ENCODE measurements at places on chromosomes 12 and 14. TPM values are rescaled to one million over a fixed set of nuclear protein-coding genes. Genes with fewer than 3 reads are reported as not detected.

- no peak overlapping the region for H3K4me3 ChIP-seq
- no peaks in the 10 kb centered on the region for H3K4me1 ChIP-seq
- H3K36me3 ChIP-seq = no peaks in the 10 kb centered on the region
- H3K27ac ChIP-seq = no peak overlapping the region
- DNase-seq = peak; percentile 72
Observed at GRCh38 chr14:30214461-30215090, 286.9 kb upstream of the PRKD1 start.

Gene PPM1H
- 4.6 TPM for total RNA-seq

DNA sequence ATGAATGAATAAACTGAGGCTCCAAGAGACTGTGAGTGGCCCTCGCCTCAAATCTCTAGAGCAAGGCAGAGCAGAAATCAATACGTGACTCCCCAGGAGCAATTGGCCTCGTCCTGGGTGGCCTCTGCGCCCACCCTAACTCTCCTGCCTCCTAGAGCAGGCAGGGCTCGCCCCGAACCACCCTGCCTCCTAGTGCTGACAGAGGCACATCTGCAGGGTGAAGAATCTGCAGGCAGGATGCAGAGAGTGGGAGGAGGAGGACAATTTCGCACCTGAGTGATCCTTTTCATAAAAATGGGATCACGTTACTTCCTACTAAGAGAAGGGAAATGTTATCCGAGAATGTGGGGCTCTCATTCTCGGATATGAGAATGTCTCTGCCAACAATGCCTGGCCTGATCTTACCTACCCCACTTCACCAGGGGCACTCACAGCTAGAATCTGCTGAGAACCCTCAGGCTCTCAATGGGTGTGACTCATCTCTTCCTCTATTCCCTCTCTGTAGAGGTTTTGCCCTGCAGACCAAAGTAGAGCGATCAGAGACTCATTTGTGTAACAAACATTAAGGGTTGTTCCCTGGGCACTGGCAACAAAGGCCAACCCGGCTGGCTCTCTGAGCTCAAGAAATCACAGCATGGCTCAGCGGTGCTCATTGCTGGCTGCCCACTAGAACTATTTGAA is 61.7 kb upstream of the BCL2L14 start:
- no peaks in the 10 kb centered on the region for H3K36me3 ChIP-seq
- peak overlapping the region; percentile 11 for H3K4me3 ChIP-seq
- H3K27me3 ChIP-seq = no peaks in the 10 kb centered on the region
- H3K27ac ChIP-seq = no peak overlapping the region
- peak; percentile 90 for DNase-seq

Gene IFNG-AS1
- not detected for total RNA-seq

DNA sequence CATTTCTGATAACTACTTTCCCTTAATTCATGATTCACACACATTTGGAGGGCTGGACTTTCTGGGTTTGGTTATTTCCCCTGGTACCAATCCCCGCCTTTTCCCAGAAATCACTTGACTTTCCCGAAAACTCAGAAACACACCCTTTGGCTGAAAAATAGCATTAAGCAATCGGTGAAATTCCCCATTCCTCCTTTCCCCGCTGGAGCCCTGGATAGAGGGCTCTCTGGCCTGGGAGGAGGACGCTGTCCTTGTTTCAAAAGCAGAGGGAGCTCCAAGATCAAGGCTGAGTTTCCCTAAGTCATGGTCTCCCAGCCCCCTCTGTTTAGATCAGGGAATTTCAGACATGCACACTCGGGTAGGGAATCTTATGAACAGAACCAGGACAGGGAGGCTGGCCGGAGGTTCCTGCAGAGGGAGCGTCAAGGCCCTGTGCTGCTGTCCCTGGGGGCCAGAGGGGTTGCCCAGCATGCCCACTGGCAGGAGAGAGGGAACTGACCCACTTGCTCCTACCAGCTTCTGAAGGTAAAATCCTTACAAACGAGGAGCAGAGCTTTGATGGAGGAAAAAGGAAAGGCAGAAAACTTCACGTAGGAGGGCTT is at the start of gene C1S:
Gene C1S, plus strand, starts transcription at position 366 of the 602 bp plus-strand sequence. CDS start 1,195 bp downstream, outside the sequence.
- H3K36me3 ChIP-seq = no peaks in the 10 kb centered on the region
- no peak within 1 kb of the TSS for H3K27ac ChIP-seq
- H3K27me3 ChIP-seq = no peaks in the 10 kb centered on the region
- no peak within 1 kb of the TSS for H3K4me3 ChIP-seq

- H3K27me3 ChIP-seq = no peaks in the 10 kb centered on the region
- H3K36me3 ChIP-seq = no peaks in the 10 kb centered on the region
- DNase-seq = no peak
- H3K27ac ChIP-seq = no peak overlapping the region
- H3K4me1 ChIP-seq = peaks cover 7% of the 10 kb centered on the region
- H3K4me3 ChIP-seq = no peak overlapping the region
Observed at GRCh38 chr14:68822132-68822651, 29.3 kb upstream of the ZFP36L1 start.

Gene CBLN3
- total RNA-seq = 0.25 TPM

GRCh38 chr14:73743431-73743931 is 29.3 kb upstream of the PNMA1 start:
- peaks cover 40% of the 10 kb centered on the region for H3K4me1 ChIP-seq
- no peaks in the 10 kb centered on the region for H3K27me3 ChIP-seq
- no peak overlapping the region for H3K4me3 ChIP-seq
- DNase-seq = no peak

- no peak overlapping the region for H3K27ac ChIP-seq
- peaks cover 5% of the 10 kb centered on the region for H3K4me1 ChIP-seq
- H3K27me3 ChIP-seq = peaks cover 16% of the 10 kb centered on the region
- peak; percentile 23 for DNase-seq
- H3K4me3 ChIP-seq = peak overlapping the region; percentile 99
- no peaks in the 10 kb centered on the region for H3K36me3 ChIP-seq
Observed at GRCh38 chr12:51592034-51592705, 1.1 kb downstream of the SCN8A start.

DNA sequence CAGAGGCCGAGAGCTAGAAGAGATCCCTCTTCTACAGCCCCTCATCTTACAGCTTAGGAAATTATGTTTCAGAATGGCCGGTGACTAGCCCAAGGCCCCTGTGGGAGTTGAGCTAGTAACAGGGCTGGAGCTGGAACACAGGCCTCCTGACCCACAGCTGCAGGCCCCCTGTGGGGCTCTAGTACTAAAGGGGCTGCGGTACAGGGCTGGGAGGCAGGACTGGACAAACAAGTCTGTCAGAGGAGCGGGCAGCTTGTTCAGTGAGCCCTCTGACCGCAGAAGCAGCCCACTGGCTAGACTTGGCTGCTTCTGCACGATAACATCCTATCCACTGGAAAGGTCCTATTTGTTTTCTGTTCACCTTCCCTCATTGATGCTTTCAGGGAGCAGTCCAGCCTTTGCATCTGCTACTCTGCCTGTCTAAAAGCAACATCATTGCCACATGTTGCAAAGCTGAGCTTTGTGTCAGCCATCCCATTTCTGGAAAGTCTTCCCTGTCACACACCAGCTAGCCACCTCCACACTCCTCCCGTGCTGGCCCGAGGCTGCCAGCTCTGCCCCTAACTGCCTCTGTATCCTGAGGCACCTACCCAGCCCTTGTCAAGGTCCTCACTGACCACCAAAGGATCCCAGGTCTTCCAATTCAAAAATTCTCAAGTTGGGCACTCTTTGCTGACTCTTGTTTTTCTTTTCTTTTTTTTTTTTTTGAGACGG is 10.2 kb downstream of the PSMC1 start:
- H3K36me3 ChIP-seq = peaks cover 4% of the 10 kb centered on the region
- no peak overlapping the region for H3K4me3 ChIP-seq
- no peaks in the 10 kb centered on the region for H3K4me1 ChIP-seq
- H3K27ac ChIP-seq = no peak overlapping the region
- no peak for DNase-seq
- H3K27me3 ChIP-seq = no peaks in the 10 kb centered on the region

GRCh38 chr14:38710881-38711280 is 392.2 kb downstream of the SEC23A start:
- H3K36me3 ChIP-seq = no peaks in the 10 kb centered on the region
- no peak overlapping the region for H3K27ac ChIP-seq
- no peak for DNase-seq
- H3K4me3 ChIP-seq = no peak overlapping the region
- no peaks in the 10 kb centered on the region for H3K4me1 ChIP-seq

DNA sequence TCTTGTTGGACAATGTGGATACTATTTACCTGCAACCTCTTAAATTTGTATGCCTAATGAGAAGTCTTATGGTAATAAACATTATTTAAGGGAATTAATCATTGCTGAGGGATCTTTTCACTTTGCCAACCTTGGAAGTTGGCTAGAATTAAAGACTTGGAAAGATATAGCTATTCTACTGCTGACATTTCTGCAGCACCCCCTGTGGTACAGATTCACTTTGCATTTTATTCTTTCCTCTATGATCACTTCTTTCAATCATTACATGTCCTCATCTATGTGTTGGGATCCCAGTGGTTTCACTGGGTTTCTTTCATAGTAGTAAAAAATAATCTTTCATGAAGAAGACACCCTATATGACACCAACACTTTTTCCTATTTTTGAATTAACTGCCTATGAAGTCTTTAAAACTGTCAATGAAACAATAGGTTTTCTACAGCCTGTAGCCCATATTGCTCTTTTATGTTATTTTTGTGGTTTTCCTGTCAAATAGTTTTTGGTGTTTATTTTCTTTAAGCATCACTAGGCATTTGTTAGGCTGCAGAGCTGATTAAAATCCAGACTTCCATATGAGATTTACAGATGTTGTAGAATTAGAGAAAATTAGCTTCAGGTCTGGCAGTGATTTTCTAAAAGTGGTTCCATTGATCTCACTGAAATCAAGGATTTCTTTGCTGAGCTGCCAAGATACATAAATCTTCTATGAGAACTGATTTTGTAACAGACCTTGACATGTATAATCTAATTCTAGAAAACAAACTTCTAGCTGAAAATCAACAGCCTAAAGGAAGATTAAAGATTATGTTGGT is 256.1 kb downstream of the NAV3 start:
- H3K4me3 ChIP-seq = no peak overlapping the region
- no peaks in the 10 kb centered on the region for H3K27me3 ChIP-seq
- no peak overlapping the region for H3K27ac ChIP-seq

DNA sequence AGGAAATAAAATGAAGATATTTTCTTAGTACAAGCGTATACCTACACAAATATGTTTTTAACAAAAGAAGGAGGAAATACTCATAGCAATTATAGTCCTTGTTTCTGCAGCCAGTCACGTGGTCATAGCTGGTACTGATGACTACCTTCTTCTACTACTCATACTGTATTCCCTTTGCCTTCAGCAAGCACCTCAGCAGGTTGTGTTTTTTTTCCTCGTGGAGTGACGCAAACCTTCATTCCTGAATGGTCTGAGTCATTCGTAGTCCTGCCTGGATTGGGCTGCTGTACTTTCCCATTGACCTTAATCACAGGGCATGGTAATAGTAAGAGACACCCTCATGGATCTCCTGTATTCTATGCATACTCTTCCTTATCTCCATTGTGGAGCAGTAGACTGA is 25.7 kb upstream of the SLC16A7 start:
- no peak overlapping the region for H3K27ac ChIP-seq
- no peak for DNase-seq
- H3K4me1 ChIP-seq = no peaks in the 10 kb centered on the region
- no peak overlapping the region for H3K4me3 ChIP-seq
- no peaks in the 10 kb centered on the region for H3K36me3 ChIP-seq

DNA sequence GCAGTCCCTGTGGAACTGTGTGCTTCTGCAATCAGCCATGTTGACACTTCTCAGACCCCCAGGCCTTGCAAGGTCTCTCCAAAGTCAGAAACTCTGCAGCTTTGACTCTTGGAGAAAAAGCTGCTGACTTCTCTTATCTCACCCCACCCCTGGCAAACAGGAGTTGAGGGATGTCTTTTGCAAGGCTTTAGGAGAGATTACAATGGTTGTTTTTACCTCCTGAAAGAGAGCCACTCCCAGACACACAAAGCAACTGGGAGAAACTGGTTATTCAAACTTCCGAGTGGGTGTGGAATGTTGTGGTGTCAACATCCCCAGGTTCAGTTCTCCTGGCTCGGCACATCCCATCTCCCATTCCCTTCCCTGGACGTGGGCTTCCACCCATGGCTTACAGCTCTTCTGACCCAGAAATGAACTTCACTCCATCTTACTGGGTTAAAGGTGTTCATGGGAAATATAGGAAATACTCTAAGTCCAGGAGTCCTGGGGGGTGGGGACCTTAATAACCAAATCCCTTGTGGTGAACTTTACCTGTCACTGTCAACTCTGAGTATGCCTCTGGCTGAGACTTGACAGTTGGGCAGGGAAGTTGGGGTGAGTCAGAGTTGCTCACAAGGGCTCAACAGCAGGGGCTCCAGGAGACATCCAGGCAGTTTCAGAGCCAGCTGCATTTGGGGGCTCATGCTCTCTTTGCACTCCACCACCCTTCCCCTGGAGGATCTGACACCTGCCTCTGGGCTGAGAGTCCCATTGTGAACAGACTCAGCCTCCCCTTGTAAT is 41.9 kb downstream of the CCDC177 start:
- DNase-seq = no peak
- H3K27ac ChIP-seq = no peak overlapping the region
- no peaks in the 10 kb centered on the region for H3K36me3 ChIP-seq
- H3K27me3 ChIP-seq = no peaks in the 10 kb centered on the region
- H3K4me1 ChIP-seq = peaks cover 3% of the 10 kb centered on the region

DNA sequence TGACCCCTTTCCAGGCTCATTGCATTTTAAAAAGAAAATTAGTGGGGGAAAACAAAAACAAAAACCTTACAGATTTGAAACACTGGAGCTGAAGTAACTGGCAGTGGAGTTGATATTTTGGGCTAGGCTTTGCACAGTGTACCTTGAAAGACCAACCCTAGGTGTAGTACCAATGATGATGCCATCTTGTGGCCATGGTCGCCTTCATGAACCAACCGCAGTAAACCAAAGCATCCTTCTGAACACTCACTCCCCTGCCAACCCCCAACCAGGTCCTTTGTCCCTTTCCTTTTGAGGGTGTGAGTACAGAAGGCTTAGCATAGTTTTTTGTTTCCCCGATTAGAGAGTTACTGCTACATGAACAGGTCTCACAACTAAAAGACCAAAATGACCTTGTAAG is 5.9 kb downstream of the TOMM20L start:
- H3K27me3 ChIP-seq = peaks cover 13% of the 10 kb centered on the region
- no peak overlapping the region for H3K4me3 ChIP-seq
- no peaks in the 10 kb centered on the region for H3K4me1 ChIP-seq
- H3K27ac ChIP-seq = no peak overlapping the region
- no peaks in the 10 kb centered on the region for H3K36me3 ChIP-seq

DNA sequence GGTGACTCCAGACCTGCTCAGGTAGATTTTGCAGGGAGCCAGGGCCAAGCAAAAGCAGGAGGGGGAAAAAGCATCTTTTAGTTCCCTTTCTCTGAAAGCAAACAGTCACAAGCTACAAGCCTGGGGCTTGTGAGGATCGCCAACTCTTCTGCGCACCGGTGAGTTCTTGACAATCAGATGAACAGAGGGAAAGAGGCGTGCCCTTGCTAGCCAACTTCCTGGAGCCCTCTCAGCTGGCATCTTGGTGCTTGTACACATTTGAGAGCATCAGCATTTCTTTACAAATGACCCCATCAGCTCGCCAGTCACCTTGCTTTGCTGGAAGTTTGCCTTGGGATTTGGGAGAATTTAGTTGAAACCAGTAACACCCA is 55.5 kb downstream of the ZNF664 start:
- no peaks in the 10 kb centered on the region for H3K36me3 ChIP-seq
- H3K27me3 ChIP-seq = no peaks in the 10 kb centered on the region
- no peak for DNase-seq
- H3K4me3 ChIP-seq = no peak overlapping the region
- H3K4me1 ChIP-seq = no peaks in the 10 kb centered on the region

Gene KRT83
- total RNA-seq = not detected

GRCh38 chr12:54991161-54991990 is 6.8 kb upstream of the TESPA1 start:
- H3K27me3 ChIP-seq = no peaks in the 10 kb centered on the region
- no peaks in the 10 kb centered on the region for H3K36me3 ChIP-seq
- H3K4me3 ChIP-seq = no peak overlapping the region

Gene TAS2R19
- total RNA-seq = 7.7 TPM

All from neural progenitor cell (in vitro differentiated cells).